ENCODE measurements at places on chromosomes 2 and 18.

- no peak for DNase-seq
Observed at GRCh38 chr2:96115631-96116423, 544 bp downstream of the ADRA2B start.

- DNase-seq, result no peak
Observed at GRCh38 chr2:582792-583528, 94.2 kb downstream of the TMEM18 start.

DNA sequence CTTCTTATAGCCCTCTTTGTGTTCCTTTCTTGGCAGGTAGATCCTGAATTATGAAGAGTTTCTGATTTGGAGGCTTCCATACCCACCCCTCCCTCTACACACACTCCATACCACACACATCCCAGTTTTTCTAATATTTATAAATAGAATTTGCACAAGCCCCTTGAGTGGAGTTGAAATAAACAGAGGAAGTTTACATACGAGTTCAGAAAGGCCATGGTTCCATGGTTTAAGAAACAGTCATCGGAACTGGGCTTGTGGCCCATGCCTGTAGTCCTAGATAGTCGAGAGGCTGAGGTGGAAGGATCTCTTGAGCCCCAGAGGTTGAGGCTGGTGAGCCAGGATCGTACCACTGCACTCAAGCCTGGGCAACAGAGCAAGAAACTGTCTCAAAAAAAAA is 62.7 kb upstream of the TANC1 start:
- no peak for DNase-seq

DNA sequence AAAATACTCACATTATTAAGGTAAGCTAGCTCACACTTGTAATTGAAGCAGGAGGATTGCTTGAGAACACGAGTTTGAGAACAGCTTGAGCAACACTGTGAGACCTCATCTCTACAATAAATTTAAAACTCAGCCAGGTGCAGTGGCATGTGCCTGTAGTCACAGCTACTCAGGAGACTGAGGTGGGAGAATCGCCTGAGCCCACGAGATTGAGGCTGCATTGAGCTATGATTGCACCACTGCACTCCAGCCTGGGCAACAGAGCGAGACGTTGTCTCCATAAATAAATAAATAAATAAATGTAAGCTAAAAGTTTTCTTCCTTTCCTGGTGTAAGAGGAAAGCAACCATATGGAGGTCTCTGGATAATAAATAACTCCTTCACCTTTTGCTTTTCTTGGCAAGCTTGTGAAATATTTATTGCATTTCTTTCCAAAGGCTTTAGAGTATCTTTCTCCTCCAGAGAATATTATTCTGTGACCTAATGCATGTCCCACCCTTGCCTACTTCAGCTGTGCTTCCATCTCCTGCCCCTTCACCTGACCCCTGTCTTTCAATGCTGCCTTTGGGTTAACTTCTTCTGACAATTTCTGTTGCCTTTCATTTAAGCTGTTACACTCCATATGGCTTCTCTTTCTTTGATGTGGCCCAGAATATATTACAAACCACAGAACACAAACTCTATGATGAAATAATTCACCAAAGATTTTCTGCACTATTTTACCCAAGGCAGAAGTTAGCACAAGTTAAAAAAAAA is 280.7 kb upstream of the RND3 start:
- no peak for DNase-seq

GRCh38 chr2:150119819-150120218 is 367.6 kb downstream of the RND3 start:
- DNase-seq, result no peak

GRCh38 chr18:58975296-58975695 is 110.6 kb downstream of the ZNF532 start:
- DNase-seq, result no peak

DNA sequence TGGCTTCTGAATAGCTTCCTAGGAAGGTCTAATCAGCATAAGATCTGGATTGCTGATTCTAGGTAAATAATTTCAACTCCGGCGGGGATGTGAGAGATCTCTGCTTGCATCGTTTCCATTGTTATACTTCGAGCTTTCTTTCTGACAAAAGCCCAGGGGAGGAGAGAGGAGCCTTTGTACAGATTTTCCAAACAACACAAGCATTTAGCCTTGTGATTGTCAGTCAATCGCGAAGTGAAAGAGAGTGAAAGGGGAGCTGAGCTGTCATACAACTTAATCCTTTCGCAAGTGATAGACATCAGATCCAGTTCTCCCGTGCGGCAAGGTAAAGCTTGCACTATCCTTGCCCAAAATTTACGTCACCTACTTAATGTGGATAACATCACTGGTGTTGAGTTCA is 26.2 kb downstream of the RALB start:
- DNase-seq, result no peak

DNA sequence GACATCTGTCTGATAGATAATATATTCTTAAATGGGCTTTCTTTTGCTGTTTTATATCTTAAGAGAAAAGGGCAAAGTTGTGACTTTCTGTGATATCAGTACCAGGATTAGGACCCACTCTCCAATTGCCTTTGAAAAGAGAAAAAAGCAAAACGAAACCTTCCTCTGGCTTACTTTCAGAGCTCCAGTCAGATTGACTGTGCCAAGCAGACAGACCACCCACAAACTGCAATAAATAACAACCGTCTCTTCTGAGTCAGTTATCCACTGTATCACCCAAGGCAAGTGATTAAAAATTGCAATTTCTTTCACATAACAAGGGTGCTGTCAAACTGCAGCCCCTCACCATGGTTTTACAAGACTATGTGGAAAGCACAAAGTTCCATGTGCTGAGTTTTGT is 230.5 kb upstream of the SETBP1 start:
- no peak for DNase-seq

DNA sequence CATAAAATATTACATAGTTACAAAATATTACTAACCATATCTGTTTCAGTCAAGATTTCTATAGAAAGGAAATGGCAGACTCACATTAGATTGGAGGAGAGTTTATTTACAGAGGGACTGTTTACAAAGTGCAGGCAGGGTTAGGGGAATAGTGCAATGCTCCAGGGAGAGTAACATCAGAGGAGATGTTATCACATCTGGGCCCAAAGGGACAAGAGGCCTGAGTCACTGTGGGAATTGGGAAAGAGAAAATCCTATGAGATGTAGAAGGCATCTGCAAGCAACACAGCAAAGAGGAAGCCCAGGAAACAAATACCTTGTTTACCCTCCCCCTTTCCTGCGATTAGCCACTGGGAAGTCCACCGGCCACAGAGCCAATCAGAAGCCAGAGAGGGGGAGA is 227.3 kb upstream of the TANK start:
- DNase-seq, result no peak

DNA sequence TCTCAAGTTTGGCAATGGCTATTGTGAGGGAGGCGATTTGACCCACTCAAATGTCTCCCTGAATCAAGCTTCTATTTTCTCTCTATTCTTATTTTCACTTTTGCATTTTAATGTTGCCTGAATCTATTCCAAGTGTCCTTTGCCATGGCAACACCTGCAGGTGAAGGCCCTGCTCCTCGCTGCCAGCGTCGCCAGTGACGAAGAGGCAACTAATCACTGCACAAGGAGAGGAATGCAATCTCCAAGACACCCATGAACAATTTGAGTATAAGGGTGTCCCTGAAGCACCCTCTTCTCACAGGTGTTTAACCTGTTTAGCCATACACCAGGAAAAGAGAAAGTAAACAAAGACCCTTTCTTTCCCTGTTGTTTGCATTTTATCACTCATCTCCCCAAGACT is 165.6 kb upstream of the VRK2 start:
- no peak for DNase-seq

DNA sequence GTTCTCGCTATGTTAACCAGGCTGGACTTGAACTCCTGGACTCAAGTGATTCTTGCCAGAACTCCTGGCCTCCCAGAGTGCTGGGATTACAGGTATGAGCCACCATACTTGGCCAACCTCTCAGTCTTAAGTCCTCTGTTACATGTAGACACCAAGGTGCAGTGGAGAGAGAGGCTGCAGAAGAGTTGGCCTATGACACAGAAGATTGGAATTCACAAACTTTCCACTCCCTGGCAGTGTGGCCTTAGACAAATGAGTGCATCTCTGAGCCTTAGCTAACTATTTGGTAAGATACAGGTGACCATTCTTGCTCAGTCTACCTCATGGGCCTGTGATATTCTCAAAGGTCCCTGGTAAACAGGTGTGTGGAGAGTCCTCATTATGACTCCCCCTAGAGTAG is 159.7 kb downstream of the MYCN start:
- no peak for DNase-seq

DNA sequence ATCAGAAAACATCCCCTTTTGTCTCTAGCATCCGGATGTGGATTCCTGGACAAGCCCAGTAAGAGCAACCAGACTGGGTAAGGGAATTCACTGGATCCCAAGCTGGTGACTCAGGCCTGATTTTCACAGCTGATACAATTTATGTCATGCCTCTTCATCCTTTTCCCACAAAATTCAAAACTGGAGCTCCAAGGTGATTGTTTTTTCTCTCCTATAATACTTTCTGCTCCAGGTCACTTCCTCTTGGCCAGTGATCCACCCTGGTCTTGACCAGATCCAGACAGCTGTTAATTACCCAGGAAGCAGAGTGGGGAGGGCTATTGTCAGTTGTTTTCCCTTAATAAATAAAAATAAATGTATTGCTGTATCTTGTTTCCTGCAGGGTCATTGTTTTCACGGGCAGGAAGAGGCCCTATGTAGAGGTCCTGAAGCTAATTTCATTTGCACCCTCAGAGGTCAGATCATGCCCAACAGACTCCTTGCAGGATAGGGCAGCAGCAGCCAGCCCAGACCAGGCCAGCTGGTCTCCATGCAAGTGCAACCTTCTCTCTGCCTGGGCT is 57.6 kb downstream of the EVA1A start:
- DNase-seq, result no peak

- DNase-seq, result no peak
Observed at GRCh38 chr2:158656492-158657229, 138.5 kb upstream of the DAPL1 start.

GRCh38 chr2:60394463-60394862 is 159.0 kb downstream of the BCL11A start:
- no peak for DNase-seq

All from H1 (cell line).